ENCODE measurements at places on chromosomes 4 and X.

DNA sequence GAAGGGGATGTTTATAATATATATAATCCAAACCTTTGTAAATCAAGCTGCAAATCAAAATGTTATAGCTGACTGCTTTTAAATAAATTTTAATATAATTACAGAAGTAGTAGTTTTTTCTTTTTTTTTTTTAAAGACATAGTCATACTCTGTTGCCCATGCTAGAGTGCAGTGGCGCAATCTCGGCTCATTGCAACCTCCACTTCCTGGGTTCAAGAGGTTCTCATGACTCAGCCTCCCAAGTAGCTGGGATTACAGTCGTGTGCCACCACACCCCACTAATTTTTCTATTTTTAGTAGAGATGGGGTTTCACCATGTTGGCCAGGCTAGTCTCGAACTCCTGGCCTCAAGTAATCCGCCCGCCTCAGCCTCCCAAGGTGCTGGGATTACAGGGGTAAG is 178.7 kb downstream of the FBXW7 start:
- no peak for DNase-seq

DNA sequence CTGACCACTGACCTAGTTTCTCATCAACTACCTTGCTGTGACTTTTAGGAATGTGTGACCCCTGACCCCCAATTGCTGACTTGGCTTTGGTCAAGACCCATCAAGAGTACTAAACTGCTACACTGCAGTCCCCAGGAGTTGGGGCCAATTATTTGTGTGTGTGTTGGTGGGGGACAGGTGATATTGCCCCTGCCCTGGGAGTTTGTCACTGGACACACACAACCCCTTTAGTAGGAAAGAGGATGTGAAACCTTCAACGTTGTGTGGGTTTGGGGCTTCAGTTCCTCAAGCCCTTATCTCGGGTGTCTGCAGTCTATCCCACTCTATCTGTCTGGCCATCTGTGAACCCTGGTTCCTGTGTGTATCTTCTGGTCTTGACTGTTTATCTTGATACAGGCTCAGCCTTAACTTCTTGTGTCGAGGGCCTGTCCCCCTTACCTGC is 6.5 kb downstream of the SASH3 start:
- no peak for DNase-seq

DNA sequence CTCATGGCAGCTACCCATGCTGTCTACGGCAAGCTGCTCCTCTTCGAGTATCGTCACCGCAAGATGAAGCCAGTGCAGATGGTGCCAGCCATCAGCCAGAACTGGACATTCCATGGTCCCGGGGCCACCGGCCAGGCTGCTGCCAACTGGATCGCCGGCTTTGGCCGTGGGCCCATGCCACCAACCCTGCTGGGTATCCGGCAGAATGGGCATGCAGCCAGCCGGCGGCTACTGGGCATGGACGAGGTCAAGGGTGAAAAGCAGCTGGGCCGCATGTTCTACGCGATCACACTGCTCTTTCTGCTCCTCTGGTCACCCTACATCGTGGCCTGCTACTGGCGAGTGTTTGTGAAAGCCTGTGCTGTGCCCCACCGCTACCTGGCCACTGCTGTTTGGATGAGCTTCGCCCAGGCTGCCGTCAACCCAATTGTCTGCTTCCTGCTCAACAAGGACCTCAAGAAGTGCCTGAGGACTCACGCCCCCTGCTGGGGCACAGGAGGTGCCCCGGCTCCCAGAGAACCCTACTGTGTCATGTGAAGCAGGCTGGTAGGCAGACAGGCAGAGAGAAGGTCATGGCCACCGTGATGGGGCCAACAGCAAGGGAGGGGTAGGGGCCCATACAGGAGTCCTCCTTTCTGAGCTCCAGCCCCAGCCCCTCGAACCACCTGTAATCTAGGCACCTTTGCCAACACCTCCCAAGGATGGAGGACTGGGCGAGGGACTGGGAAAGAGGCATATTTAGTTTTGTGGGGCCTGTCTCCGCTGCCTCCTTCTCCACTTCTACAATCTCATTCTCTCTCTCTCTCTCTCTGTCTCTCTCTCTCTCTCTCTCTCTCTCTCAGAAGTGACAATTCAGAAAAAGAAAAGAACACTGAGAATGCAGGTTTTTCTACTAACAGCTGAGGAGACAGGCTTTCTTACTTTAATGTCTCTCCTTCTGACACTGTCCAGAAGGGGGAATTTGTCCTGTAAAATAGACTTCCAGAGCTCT is 4.7 kb upstream of the TSPYL2 start:
- DNase-seq, result no peak

DNA sequence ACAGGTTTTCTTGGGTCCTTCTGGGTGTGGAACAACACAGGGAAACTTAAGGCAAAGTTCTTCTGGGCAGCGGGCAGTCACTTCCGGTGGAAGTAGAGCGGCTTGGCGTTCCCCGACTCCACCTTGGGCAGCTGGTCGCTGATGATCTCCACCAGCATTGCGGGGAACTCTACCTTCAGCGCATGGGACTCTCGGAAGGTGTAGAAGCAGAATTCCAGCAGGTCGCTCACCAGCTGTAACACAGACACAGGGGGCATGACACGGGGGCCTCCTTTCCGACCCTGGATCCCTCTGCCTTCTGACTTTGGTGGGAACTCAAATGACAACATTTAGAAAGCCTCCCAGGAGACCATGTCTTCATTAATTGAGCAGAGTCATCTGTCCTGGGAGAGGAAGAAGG is 349.4 kb downstream of the ARHGAP10 start:
- DNase-seq, result no peak

GRCh38 chr4:53763813-53764597 is 172.7 kb upstream of the LNX1 start:
- DNase-seq, result no peak
